ENCODE measurements at places on chromosomes 6 and 20. TPM values are rescaled to one million over a fixed set of nuclear protein-coding genes. Genes with fewer than 3 reads are reported as not detected.

Gene MTO1
- 36.4 TPM for total RNA-seq

Gene DEFB128
- total RNA-seq = not detected

Gene TNFRSF6B
- 19.7 TPM for total RNA-seq

Gene SIRPD
- total RNA-seq = not detected

Gene STMND1
- 0.53 TPM for total RNA-seq

Gene UBR2
- total RNA-seq = 49.6 TPM

Gene RIMS1
- total RNA-seq = 0.53 TPM

Gene TAGAP
- 2.0 TPM for total RNA-seq

Gene ZKSCAN3
- 5.2 TPM for total RNA-seq

Gene TINAG
- 25.2 TPM for total RNA-seq

Gene MAP7
- total RNA-seq = 28.4 TPM

Gene RHAG
- total RNA-seq = not detected

Gene SLC22A3
- 1.4 TPM for total RNA-seq

Gene GPX5
- total RNA-seq = not detected

Gene ADGRG6
- 14.1 TPM for total RNA-seq

Gene SYCP2L
- total RNA-seq = 0.57 TPM

Gene MAP3K5
- total RNA-seq = 16.3 TPM

Gene IL22RA2
- not detected for total RNA-seq

Gene ADAT2
- total RNA-seq = 9.0 TPM

Gene FAM209B
- not detected for total RNA-seq

Gene LTA
- total RNA-seq = 0.20 TPM

Gene DNAH8
- not detected for total RNA-seq

Gene HLA-DOB
- total RNA-seq = not detected

Gene PIGU
- total RNA-seq = 24.3 TPM

Gene RBM24
- 8.3 TPM for total RNA-seq

Gene ECI2
- 56.3 TPM for total RNA-seq

Gene FLRT3
- 8.6 TPM for total RNA-seq

Gene TRIM31
- total RNA-seq = 202 TPM

Gene GSTA2
- total RNA-seq = not detected

Gene APOM
- total RNA-seq = 2.7 TPM

Gene SSTR4
- not detected for total RNA-seq

Gene ANKRD60
- not detected for total RNA-seq

Gene KIAA1755
- total RNA-seq = 22.4 TPM

Gene TRIM15
- total RNA-seq = 51.4 TPM

Gene PKIG
- 39.9 TPM for total RNA-seq

Gene TTBK1
- 0.24 TPM for total RNA-seq

Gene TUBB2A
- total RNA-seq = 92.8 TPM

Measured in mucosa of descending colon (tissue), 3 donors.